ENCODE measurements at places on chromosomes 12 and 14. TPM values are rescaled to one million over a fixed set of nuclear protein-coding genes. Genes with fewer than 3 reads are reported as not detected.

Gene COCH
- 29.0 TPM for total RNA-seq

Gene NFATC4
- 11.4 TPM for total RNA-seq

DNA sequence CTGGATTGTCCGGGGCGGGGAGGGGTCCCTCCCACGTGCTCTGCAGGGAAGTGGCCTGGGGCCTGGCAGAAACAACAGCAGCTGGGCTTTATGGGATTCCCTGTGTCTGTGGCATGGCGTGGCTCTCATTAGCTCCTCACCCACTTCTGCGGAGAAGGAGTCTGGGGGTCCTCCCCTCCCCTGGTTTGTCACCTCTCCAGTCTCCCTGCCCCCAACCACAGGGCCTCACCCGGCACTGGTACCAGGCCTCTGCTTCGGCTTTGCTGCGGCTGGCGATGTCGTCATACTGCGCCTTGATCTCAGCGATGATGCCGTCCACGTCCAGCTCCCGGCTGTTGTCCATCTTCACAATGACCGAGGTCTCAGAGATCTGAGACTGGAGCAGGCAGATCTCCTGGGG is 6.4 kb downstream of the KRT82 start:
- no peak for DNase-seq

Gene FOXN4
- 0.61 TPM for total RNA-seq

DNA sequence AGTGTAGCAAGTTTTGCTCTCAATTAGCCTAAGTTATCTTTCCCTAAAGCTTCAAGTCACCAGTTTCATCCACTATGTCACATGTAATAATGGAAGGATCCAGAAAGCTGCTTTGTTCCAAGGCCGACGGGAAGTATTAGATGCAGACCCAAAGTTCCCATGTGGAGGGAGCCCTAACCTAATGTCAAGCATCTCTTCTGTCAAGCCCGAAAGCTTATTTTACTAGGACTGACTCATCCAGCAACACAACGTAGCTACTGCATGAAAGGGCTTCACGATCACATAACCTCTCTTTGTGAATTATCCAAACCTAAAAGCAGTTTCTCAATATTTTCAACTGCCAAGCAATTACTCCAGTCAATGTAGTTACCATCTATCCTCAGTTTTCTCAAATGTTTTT is 133.4 kb downstream of the SLC6A15 start:
- no peak for DNase-seq

DNA sequence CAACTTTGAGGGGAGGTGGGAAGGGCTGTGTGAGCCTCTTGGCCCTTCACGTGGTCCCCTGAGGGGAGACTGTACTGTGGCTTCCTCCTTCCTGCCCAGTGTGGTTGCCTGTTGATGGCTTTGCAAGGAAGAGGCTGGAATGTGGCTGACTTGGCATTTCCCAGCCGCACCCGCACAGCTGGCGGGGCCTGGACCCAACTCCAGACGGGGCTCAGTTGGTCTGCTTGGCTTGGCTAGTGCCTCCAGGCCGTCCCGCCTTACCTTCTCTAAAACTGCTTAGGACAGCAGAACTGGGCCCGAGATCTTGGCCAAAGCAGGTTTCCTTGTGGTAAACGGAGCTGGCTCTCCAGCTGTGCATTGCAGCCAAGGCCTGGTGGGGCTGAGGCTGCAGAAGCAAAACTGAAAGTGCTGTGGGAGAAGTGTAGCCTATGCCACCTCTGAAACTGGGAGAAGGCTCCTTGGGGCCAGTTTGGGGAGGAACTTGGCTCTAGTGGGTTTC is 139.5 kb downstream of the SMOC1 start:
- DNase-seq, result no peak

Gene CIROP
- total RNA-seq, result not detected

Gene IAPP
- not detected for total RNA-seq

DNA sequence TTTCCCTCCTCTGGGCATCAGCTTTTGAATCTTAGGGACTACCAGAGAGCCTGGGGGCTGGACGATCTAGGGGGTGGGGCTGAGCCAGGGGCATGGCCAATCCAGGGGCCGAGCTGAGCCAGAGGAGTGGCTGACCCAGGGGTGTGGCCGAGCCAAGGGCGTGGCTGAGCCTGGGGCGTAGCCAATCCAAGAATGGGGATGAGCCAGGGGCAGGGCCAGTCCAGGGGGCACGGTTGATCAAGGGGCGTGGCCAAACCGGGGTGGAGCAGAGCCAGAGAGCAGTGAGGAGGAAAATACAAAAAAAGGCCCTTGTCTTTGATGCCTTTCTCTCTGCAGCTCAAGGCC is 219.3 kb upstream of the NOS1 start:
- DNase-seq, result peak; percentile 71

Gene NOPCHAP1
- 19.3 TPM for total RNA-seq

- no peak for DNase-seq
These were observed 908.1 kb downstream of the GALC start for GRCh38 chr14:87084908-87085307.

DNA sequence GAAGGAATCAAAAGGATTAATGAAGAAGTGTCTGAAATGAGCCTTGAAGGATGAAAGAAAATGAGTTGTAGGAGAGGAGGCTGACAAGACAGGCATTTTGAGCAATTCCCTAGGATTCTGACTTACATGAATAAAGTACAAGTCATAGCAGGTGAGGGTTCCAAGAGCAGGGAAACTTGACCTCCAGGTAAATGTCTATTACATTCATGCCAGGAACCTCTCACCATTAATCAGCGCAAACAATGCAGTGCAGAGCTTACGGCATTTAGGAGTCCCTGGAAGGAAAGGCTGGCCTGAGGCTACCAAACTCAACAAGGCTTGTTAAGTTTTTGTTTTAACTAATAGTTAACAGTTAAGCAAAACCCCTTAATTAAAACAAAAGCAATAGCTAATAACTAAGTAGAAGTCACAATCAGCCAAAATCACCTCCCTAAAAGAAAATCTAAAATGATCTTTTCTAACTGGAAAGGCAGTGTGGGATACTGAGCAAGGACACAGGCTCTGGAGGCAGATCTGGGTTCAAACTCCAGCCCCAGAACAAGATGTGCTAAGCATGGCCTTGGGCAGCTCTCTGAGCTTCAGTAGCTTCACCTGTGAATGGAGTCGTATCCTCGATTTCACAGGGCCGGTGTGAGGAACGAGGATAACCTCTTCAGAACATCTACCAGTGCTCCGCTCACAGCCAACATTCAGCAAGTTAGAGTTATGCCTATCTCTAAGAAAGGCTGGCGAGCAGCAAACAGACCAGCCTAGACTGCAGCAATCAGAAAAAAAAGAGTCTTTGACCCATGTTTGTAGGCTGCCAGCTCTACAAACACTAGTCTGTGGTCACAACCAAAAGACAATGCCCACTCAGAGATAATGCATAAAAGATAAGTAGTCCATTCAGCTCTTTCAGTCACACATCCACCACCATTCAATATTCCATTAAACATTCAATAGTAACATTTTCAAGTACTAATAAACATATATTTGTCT is 16.9 kb downstream of the PPTC7 start:
- no peak for DNase-seq

DNA sequence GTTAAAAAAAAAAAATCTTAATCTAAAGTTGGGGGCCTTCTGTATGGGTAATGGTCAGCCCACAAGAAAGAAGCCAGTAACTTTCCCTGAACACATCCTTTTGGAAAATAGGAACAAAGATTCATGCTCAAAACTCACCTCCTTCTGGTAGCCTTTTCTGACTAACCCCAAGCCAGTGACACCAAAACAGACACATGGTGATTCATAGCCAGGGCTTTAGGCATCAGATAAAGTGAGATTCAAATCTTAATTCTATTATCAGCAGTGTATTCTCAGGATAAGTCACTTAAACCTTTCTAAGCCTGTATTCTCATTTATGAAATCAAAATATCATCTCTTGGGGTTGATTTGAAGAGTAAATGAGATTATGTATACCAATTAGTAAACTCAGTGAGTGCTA is 4.9 kb downstream of the ATP5MC2 start:
- no peak for DNase-seq

Gene RASSF3
- total RNA-seq, result 28.2 TPM

- no peak for DNase-seq
These were observed 656 bp upstream of the DTD2 start for GRCh38 chr14:31457665-31458659.

Gene APOF
- not detected for total RNA-seq

DNA sequence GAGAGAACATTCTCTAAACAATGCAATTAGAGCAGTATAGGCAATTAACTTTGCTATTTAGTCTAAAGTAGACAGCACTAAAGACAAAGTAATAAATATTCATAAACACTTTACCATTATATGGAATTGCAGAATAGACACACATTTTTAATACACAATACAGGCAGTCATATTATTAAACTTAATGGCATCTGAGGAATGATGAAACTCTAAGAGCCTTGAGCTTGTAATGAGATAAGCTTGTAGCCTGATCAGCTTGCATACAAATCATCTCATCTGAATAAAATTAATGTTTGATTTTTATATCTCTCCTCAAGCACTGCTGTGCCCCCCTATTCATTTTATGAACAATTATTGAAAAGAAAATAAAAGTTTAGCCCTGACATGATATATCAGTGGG is 107.6 kb downstream of the MGAT4C start:
- no peak for DNase-seq

DNA sequence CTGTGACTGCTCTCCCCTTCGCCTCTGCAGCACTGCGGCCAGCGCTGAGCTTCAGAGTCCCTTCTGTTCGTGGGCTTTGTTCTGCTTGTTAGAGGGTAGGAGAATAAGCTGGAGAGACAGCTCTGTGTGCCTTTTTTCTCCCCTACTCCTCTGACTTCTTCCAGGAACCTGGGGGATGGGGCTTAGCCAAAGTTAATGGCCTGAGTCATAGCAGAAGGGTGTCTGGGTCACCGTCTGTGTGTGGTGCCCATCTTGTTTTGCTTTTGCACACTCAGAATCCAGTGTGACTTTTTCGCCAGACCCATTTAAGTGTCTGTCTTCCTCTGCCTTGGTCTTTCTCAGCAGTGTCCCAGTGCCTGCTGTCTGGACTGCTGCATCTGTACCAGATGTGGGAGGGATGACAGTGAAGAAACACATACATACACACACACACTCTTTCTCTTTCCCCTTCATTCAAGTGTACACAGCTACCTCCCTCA is 3.0 kb downstream of the KIF5A start:
- DNase-seq, result no peak

All from glutamatergic neuron (in vitro differentiated cells).